ENCODE measurements at places on chromosomes 12 and 14.

DNA sequence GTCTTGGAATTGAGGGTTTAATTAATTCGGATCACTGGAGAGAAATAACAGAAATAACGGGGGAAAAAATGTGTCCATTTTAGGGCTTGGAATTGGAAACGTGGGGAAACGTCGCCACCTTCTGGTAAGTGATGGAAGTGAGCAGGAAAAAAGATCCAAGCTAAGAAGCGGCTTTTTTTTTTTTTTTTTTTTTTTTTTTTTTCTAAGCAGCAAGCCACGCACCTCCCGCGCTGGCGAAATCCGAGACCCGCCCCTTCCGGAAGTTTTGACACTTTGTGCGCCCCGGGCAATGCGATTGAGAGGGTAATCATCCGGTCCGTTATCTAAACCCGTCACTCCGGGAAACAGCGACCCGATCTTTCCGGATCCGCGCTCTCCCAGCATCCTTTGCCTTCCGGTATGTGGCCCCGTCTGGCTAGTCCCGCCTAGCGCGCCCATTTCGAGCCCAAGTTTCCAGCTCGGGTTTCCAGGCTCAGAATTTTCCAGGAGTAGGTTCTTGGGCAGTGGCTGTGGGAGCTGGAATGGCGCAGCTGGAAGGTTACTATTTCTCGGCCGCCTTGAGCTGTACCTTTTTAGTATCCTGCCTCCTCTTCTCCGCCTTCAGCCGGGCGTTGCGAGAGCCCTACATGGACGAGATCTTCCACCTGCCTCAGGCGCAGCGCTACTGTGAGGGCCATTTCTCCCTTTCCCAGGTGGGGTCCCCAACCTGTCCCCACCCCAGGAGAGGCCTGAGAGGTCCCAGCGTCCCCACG is at the start of gene ALG10:
TSS of gene ALG10 (plus strand) at position 418 of the 752 bp plus-strand sequence. CDS start at position 522, 104 bp downstream.
- peak; percentile 98 for DNase-seq

GRCh38 chr14:67417633-67418032 is 5.7 kb upstream of the PLEK2 start:
- DNase-seq, result no peak

- DNase-seq, result no peak
These were observed 33.2 kb upstream of the PRKAB1 start for GRCh38 chr12:119634743-119635142.

GRCh38 chr14:60249321-60250256 is 568 bp downstream of the PPM1A start:
- peak; percentile 73 for DNase-seq

- no peak for DNase-seq
These were observed 128.2 kb downstream of the KLHL28 start for GRCh38 chr14:44833376-44834060.

- DNase-seq, result no peak
These were observed 234.2 kb upstream of the ARHGAP5 start for GRCh38 chr14:31842899-31843298.

DNA sequence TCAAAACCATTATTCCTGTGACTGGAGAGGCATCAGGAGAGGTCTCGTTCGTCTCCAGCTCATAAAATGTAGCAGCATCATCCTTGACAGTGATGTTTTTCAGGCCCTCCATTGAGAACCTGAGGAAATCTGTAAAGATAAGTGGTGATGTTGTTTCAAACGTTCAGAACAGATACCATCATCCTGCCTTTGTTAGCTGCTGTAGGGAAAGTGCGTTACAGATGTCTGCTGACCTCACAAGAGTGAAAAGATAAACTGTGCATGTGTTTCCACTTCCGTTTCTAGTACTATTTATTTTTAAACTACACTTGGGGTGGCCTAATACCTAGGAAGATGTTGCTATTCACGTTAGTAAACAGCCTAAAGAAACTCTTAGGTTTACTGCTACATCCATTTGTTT is 28.4 kb downstream of the BCL2L14 start:
- no peak for DNase-seq

DNA sequence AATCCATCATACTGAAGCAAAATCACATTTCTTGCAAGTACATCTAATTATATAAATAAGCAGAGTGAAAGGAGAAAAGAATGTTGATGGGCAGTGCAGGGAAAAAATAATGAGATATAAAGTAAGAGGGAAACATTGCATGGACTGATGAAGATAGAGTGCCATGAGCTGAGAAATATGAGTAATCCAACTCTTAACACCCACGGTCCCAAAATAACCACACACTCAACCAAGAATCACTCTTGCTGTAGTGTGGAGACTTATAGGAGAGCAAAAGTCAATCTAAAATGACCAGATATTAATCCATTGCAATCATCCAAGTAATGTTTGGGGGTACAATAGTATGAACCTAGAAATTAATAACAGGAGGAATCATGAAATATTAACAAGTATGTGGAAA is 40.2 kb downstream of the MYF5 start:
- no peak for DNase-seq

- DNase-seq, result peak; percentile 12
These were observed 61.2 kb upstream of the STXBP6 start for GRCh38 chr14:25111061-25111601.

GRCh38 chr12:116174006-116174405 is 103.5 kb downstream of the MED13L start:
- no peak for DNase-seq

- DNase-seq, result no peak
These were observed 10.0 kb downstream of the BHLHE41 start for GRCh38 chr12:26114720-26115401.

GRCh38 chr12:110545812-110546211 is 37.3 kb downstream of the PPTC7 start:
- no peak for DNase-seq

DNA sequence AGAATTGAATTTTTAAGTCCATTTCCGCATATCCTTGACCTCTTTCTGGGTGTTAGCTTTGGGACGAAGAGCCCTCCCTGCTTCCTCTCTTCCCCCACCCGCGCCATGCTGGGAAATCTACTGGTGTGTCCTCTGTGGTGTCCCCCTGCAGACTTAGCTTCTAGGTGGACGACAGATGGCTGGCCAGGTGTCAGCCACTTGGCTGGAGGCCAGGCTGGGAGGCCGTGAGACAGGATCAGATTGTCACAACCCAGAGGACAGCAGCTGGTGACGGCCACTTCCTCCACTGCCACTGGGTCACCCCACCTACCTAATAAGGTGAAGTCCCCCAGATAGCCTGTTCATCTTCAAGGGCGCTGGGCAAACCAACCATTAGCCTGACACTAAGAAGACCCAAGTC is 13.3 kb upstream of the DTX1 start:
- no peak for DNase-seq

GRCh38 chr14:98328496-98328895 is 943.5 kb downstream of the BCL11B start:
- no peak for DNase-seq

DNA sequence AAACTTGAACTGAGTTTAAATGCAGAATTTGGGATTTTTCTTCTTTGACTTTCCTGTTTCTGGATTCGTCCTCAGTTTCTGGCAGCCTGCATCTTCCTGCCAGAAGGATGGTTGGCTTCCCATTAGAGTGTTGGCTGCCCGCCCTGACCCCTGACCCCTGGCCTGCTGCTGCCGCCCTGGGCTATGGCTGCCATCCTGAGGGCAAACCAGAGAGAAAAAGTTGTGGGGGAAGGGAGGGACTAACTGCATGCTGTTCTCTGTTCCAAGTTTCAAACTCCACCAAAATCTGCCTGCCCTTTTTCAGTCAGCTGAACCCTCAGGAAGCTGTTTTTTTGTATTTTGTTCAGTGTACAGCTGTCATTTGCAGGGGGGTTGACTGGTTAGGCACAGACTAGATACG is 48.4 kb downstream of the FNTB start:
- peak; percentile 35 for DNase-seq

- DNase-seq, result no peak
These were observed 15.2 kb downstream of the RFX4 start for GRCh38 chr12:106598003-106598402.

DNA sequence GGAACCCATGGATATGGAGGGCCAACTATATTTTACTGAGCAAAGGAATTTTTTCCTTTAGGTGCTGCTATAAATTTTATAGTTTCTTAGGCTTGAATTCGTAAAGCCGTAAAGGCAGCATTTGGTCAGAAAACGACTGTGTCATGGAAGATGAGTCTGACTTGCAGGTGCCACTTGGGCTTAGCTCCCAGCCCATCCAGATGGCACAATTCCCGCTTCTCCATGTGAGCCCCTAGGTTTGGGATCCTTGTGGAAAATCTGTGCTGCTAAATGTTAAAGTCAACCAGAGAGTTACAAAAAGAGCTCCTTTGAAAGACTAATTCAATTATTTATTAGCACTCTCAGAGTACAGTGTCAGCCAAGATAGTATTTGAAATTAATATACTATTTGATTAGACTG is 120.1 kb upstream of the NPAS3 start:
- DNase-seq, result no peak

GRCh38 chr14:97975216-97975615 is 1178.0 kb downstream of the VRK1 start:
- no peak for DNase-seq

DNA sequence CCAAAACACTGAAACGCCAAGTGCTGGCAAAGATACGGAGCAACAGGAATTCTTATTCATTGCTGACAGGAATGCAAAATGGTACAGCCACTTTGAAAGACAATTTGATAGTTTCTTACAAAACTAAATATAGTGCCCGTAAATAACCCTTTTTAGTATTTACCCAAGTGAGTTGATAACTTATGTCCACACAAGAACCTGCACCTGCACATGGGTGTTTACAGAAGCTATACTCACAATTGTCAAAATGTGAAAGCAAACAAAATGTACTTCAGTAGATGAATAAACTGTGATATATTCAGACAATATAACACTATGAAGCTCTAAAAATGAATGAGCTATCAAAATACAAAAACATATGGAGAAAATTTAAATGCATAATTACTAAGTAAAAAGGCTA is 86.6 kb downstream of the ATXN7L3B start:
- DNase-seq, result no peak

GRCh38 chr12:45986641-45987339 is 3.6 kb downstream of the SCAF11 start:
- DNase-seq, result peak; percentile 60
